Cardiac muscle cell (in vitro differentiated cells and primary cell): ENCODE measurements at places on chromosomes 3 and 15.

DNA sequence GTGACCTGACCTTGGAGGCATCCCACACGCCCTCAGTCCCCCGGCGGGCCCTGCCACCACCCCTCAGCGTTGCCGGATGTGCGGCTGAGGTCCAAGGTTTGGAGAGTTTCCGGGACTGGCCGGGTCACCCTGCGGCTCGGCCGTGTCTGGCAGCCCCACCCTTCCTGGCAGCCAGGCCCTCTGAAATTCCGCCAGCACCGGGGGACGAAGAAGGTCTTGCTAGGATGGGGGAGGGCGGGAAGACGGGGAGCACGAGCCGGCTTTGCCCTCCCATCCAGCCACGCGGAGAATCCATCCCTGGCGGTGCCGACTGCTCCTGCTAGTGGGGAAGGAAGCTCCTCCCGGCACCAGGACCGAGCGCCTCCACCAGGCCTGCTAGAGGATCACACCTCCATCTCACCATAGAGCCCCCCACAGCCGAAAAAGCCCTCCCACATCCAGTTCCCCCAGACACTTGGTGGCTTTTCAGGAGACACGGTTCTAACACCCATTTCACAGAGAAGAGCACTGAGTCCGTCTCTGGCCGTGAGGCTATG lies 81.5 kb downstream of the CPN2 start:
- DNase-seq: no peak

DNA sequence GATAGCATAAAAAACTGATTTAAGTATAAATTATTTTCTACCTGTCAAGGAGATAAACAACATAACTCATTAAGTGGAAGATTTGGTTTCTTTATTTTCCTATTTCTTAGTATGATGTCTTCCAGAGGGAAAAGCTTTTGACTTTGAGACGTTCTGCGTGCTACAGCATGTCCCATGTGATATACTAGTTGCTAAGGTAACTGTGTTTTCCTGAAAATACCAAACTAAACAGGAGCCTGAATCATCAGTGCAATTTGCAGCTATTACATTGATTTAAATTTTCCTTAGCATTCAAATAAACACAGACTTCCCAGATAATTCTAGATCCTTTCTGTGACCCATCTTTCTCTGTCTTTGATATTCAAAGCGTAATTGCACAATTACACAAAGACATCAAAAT lies 117.7 kb upstream of the P2RY1 start:
- DNase-seq: no peak

GRCh38 chr15:62900071-62900802 lies 142.3 kb upstream of the TPM1 start:
- no peak for DNase-seq

DNA sequence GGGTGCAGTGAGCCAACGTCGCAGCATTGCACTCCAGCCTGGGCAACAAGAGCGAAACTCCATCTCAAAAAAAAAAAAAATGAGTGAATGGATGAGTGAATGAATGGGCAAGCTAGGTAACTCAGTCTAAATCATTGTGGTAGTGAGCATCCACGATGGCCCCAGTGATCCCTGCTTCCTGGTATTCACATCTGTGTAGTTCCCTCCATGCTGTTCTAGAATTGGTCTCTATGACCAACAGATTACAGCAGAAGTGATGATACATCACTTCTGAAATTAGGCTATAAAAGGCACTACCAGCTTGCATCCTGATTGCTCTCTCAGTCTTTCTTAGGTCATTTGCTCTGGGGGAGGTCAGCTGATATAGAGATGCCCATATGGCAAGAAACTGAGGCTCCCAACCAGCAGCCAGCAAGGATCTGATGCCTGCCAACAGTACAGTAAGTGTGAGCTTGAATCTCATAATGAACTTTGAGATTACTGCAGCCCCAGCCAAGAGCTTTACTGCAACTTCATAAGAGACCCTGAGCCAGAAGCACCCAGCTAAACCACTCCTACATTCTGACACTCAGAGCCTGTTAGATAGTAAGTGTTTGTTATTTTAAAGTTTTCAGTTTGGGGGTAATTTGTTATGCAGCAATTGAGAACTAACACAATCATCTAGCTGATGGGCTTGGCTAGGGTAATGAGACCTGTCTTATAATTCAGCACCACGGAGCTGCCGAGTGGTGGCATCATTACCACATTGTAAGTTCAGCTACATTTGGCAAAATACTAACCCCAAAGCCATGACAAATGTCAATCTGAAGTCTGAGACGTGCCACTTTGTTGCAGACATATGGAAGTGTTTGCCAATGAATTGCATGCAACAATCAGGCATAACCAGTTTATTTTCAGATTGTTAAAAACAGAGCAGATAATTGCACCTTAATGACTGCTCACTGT lies 53.0 kb downstream of the KLHL6 start:
- DNase-seq: peak; percentile 38

GRCh38 chr3:190013943-190014924 lies 106.5 kb downstream of the P3H2 start:
- no peak for DNase-seq

DNA sequence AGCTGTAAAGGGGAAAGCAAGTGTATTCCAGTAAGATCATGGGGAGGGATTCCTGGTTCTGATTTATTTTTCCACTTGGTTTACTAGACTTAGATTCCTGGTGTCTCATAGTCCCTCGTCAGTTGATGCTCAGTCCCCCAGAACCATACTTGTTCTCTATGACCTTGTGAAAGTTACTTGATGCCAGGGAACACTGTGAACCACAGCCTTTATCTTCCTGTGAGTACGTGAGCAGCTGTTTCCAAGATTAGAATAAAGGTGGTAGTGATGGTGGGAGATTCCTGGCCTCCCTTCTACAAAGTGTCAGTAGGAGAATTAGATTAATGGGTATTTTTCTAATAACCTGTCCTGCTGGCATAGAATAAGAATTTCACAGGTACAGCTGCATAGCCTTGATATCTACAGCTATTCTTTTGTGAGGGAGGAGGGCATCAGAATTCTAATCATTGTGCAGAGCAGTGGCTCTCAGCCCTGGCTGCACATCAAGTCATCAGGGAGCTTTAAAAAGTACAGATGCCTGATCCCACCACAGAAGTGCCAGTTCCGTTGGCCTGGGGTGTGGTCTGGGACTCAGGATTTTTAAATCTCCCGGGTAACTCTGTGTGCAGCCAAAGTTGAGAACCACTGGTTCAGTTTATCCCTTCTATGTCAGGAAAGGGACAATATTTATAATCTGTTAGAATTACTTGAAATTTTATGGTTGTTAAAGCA lies 20.0 kb downstream of the GPD1L start:
- no peak for DNase-seq

DNA sequence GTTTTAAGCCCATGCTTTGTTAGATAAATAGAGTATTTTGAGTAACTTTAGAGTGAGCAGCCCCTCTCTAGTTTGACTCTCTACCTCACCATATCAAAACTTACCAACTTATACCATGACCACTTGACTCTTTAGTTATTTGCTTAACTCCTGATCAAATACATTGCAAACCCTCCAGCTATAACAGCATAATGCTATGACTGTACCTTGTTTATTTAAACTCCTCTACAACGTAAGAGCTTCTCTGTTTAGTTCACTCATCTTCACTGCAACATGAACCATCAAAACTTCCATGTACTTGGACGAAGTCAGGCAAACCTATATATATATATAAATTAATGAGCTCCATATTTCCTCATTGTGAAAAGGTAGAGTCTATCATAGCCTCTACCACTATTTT lies 218.2 kb downstream of the DPH6 start:
- DNase-seq: no peak

GRCh38 chr3:23330568-23330967 lies 127.4 kb downstream of the UBE2E2 start:
- DNase-seq: no peak
